Substantia nigra (tissue), 51 donors: ENCODE measurements at places on chromosomes 5 and 9.

DNA sequence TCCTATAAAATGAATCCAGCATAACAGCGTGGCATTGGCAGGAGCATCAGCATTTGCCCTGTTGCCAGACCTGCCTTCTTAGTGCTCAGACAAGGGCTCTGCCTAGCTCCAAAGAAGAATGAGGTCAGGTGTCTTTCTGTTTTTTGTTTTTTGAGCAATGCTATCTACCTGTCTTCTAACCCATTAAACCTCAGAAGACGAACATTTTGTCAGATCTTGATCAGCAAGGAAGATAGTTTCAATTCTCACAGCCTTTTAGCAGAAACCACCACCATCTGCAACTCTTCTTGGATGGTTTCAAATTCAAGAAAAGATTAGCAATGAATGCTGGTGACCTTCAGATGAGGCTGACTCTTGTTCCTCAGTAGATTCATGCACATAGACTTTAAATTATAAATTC is 103.5 kb upstream of the IQGAP2 start:
- DNase-seq, result no peak

- no peak for DNase-seq
Measured at GRCh38 chr5:68141494-68141893, 74.1 kb upstream of the PIK3R1 start.

GRCh38 chr5:179973391-179973790 is 65.7 kb upstream of the TBC1D9B start:
- DNase-seq, result no peak

DNA sequence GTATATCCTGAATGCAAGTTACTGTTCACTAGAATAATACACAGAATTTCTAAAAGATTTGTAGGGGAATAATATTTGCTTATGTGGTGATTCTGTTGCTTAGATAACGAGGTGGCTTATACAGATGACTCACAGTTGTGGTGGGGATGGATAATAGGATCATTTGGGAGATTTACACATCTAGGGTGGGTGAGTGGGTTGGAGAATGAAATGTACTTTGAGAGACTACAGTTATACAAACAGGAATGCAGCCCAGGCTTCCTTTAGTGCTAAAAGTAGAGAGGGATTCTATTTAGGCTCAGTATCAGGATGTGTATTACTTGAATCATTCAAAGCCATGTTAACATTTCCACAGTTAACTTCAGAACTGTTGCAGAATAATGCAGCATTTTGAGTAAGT is 1.8 kb downstream of the CTXN3 start:
- DNase-seq, result no peak

DNA sequence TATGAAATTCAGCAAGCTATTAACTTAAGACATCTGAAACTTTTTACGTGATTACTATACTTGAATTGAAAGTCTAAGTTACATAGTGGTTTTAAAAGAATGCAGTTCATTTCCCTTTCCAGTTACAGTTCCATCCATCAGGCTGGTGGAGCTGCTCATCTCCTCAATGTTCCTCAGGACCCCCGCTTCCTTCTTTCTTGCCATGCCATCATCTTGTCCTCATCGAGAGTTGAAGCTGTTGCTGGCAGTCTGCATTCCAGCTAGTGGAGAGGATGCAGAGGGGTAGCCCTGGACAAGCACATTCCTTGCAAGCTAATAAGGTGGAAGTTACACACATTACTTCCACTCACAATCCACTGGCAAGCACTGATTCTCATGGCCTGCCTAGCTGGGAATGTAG is 8.8 kb upstream of the RNF183 start:
- no peak for DNase-seq

- DNase-seq, result peak; percentile 12
Measured at GRCh38 chr5:88732181-88732633, 150.8 kb downstream of the MEF2C start.

DNA sequence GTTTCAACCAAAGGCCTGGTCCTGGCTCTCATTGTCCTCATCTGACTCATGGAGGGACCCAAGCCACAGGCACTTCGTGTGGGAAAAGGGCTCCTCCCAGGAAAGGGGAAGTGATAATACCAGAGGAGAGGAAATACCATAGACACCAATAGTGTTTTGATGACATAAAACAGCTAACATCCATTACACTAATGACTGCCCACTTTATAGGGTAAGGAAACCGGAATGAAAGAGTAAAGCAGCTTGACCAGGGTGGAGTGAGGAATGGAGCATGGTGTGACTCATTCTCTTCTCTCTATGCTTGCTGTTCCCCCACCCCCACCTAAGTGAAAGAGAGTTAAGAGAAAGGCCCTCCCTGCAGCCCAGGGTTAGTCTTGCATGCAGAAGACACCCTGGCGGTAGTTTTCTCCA is 67.4 kb upstream of the HRH2 start:
- no peak for DNase-seq

- DNase-seq, result no peak
Measured at GRCh38 chr5:161851691-161852299, 3.9 kb downstream of the GABRA1 start.

GRCh38 chr9:94922691-94923107 is 196.2 kb downstream of the AOPEP start:
- no peak for DNase-seq

- peak; percentile 54 for DNase-seq
Measured at GRCh38 chr9:98998441-98999151, 54.9 kb downstream of the COL15A1 start.
